NCI-H524 (cell line): ENCODE measurements at places on chromosomes 6 and 20.

GRCh38 chr6:38750968-38751615 is 36.0 kb downstream of the DNAH8 start:
- no peak for DNase-seq

- DNase-seq = no peak
Measured at GRCh38 chr6:128694303-128695009, 174.1 kb upstream of the PTPRK start.

DNA sequence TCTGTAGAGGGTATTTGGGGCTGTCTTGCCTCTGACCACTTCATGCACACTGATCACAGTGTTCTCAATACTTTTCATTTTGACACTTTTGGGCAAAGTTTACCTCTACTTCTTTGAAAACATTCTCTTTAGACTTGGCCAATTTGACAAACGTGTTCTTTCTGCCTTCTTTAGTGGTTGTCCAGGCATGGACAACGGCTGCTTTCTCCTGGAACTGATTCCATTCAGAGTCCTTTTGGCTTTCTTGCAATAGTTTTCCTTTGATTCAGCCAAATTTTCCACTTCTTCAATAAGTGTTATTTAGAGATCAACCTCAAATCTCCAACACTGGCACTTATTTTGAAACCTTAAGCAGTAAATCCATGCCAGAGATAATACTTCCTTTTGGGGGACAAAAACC is 6.7 kb upstream of the CST9 start:
- DNase-seq = no peak

DNA sequence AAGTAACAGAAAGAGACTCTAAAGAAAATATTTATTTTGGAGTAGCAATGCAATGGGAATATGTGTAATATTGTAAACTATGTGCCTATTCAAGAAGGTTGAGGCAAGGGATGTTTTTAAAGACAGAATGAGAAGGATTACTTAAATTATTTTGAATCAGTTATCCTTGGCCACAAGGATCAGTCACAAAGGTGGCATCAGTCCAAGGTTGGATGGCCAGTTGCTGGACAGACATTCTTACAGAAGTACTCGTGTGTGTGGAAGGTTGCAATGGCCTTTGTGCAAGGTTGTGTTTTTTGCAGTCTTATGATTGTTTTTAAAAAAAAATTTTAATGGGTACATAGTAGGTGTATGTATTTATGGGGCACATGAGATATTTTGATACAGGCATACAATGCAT is 2.0 kb downstream of the QRSL1 start:
- DNase-seq = no peak

- no peak for DNase-seq
Measured at GRCh38 chr6:121399966-121400365, 35.5 kb upstream of the GJA1 start.

- no peak for DNase-seq
Measured at GRCh38 chr6:98909236-98909635, 38.5 kb downstream of the FBXL4 start.

DNA sequence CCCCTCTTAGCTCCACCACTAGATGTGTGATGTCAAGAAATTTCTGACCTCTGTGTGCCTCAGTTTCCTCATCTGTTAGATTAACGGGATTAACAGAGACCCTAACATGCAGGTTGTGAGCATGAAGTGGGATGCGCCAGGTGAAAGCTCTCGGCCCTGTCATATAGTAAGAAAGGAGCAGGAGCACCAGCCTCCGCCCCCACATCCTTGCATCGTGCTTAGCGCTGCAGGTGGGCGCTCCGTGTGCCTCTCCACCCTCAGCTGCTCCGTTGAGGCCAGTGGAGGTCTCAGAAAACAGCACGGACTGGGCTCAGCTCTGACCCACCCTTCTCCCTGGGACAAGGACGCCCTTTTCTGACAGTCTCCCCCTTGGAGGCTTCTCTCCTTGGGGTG is 63.4 kb downstream of the TCP11 start:
- DNase-seq = no peak

GRCh38 chr6:128239146-128239545 is 281.3 kb downstream of the PTPRK start:
- no peak for DNase-seq

DNA sequence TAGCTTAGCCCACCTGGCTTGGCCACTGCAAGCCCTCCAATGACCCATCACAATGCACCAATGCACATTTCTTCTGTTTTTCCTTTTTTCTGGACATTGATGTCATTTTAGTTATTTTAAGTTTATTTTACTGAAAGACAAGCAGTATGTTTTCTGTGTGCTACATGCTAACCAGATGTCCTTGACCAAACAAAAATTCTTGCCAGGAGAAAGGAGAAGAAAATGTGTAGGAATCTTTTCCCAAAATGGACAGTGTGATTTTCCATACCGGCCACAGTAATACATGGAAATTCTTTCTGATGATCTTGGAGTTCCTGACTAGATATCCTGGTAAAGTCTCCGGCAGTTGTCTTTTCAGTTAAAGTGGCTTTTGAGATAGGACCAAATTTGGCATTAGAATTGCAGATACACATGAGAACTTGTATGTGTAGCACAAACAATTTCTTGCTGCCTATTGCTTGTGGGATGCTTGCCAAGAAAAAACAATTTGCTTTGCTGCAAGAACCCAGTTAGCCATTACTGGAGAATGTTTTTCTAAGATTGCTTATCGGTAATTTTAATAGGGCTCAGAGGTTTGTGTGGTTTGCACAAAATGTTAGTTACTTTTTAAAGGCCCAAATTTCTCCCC is 696.5 kb upstream of the CITED2 start:
- no peak for DNase-seq

DNA sequence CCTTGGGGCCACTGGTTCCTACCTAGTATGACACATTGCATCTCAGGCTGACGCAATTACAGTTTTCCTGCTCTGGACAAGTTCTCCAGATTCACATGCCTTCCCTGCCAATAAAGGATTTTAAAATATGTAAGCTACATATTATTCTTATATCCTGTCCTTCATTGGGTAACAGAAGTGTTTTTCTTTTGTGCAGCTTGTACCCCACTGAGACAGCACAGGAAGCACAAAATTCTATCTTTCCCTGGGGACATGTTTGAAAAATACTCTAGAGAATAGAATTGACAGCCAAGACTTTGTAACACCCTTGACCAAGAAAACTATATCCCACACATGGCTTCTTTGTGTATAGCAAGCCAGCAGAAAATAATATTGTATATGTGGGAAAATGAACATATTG is 456.8 kb downstream of the MAFB start:
- DNase-seq = no peak

- DNase-seq = no peak
Measured at GRCh38 chr20:6502999-6503398, 264.5 kb upstream of the BMP2 start.

DNA sequence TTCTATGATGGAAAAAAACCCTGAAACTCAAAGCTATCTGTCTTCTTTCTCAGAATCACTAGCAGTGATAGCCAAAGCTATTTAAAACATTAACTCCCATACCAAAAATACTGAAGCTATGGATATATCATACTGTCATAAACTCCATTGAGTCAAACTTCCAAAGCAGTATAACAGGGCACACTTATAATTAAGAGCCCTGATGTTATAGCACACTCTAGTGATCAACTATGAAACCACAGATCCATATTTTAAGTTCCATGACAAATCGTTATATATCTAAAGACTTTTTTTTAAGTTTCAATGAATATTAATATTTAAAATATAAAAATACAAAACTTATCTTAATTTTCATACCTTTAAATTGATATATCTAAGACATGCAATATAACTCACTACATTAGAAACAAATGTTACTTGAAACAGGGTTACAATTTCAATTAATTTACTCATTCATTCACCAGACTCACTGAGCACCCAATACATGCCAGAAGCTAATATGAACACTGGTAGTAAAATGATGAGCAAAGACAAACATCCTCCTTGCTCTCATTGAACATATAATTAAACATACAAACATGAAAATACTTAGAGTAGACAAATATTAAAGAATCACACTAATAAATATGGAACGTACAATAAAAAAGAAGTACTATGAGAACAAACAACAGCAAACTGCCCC is 69.3 kb downstream of the IBTK start:
- DNase-seq = peak; percentile 30

- no peak for DNase-seq
Measured at GRCh38 chr20:24880356-24880755, 68.7 kb upstream of the CST7 start.

GRCh38 chr6:7391151-7391550 is 1.5 kb downstream of the RIOK1 start:
- DNase-seq = no peak

DNA sequence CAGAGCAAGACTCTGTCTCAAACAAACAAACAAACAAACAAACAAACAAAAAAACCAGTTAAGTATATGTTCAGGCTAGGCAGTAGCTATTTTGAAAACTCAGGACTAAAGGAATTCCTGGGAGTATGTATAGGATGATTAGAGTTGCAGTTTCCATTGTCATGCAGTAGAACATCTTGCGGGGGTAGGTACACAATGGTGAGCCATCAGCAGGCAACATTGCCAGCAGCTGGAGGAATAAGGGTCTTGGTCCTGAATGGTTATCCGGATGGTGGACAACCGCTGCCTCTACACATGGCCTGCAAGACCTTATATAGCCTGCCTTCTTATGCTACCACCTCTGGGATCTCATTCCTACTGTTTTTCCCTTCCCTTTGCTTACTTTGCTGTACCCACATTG is 297.5 kb downstream of the SOX4 start:
- no peak for DNase-seq

DNA sequence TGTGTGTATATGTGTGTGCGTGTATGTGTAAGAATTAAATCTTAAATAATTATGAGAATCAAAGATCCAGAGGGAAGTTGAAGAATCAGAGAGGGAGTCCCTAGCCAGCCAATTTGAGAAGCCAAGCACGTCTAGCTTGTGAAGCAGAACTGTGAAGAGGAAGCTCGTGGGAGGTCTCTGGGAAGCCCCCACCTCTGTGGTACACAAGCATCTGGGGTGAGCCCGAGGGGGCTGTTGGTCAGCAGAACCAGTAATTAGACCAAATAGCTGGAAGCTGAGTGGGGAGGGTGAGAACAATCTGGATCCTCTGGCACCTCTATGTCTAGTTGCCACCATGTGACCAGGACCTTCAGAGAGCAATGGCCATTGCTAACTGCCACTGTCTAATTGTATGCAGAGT is 310.0 kb upstream of the PRND start:
- no peak for DNase-seq

DNA sequence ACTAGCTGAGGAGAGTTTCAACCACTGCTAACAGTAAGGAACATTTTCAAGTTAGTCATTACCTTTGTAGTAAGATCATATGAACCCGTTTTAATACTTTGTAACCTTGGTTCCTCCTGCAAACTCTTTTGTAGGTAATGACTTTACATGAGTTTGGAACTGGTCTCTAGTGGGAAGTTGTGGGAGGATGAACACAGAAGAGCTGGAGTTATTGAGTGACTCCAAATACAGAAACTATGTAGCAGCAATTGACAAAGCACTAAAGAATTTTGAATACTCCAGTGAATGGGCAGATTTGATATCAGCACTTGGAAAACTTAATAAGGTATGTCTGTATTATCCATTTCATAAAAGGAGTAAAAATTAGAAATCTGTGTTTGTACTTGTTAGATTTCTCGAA is 29.3 kb downstream of the DOP1A start:
- DNase-seq = no peak

- peak; percentile 9 for DNase-seq
Measured at GRCh38 chr6:73340048-73340447, 14.0 kb downstream of the DPPA5 start.

DNA sequence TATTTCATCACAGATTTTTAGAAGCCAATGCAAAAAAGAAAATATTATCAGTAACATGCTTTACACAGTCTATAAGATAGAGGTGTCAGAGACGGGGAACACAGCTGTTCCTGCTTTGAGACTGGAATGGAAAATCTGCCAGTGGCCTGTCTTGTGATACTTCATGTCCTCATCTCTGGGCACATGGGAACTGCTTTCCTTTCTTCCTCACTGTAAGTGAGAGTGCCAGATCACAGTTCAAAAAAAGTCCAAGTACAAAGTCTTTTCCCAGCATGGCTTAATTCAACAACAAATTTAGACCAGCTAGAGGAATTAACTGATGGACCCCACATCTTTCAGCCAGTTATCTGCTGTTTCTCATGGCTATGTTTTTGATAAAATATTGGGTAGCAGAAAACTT is 490.4 kb downstream of the CDKAL1 start:
- no peak for DNase-seq

DNA sequence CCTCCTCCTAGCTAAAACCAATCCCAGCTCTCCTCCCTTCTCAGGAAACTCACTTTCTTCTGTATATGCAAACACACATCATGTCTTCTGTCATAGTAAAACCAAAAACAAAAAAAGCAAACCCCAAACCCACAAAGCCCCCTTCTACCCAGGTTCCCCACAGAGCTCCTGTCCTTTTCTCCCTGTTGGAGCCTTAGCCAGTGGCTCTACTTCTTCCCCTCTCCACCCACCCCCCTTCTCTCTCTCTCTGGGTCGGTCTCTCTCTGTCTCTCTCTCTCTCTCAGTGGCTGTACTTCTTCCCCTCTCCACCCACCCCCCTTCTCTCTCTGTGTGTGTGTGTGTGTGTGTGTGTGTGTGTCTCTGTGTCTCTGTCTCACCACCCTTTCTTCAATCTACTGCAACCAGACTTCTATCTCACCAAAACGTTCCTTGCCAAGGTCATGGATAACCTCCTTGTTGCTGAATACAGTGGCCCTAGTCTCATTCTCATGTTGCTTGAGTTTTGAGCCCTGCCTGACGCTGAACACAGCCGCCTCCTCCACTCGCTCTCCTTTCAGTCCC is 8.7 kb upstream of the OSER1 start:
- DNase-seq = no peak

- DNase-seq = peak; percentile 52
Measured at GRCh38 chr6:26215585-26216358, 128.5 kb downstream of the HFE start.

DNA sequence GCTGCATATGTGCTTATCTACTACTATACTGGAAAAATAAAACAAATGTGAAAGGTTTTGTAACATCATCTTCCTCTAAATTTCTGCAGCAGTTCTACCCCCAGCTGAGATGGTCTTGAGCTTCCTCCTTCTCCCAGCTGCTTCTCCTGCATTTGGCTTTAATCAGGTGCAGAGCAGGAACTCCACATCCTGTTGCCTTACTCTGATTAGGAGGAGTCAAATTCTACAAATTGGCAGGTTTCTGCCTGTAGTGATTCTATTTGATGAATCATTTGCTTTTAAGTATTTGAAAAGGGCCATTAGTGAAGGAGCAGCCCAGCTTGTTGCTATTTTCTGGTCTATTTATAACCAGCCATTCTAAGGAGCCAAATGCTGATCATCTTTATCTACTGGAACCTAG is 224.5 kb downstream of the GMDS start:
- DNase-seq = peak; percentile 9

- peak; percentile 71 for DNase-seq
Measured at GRCh38 chr6:13327691-13328075, 654 bp downstream of the TBC1D7 start.

DNA sequence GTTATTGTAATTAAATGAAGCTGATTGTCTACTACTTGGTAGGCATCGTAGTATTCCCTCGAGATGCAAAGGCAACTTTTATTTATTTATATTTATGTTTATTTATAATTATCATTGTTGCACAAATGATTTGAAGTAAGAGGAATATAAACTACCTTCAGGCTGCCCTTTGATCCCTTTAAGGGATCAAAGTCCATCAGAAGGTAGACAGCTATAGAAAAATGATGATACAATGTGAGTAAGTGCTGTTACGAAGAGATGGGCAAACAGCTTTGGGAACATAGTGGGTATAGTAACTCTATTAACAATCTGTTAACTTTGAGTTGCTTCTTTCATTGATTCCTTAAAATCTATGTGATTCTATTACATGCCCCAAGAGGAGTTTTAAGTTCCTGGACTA is 512.8 kb upstream of the CITED2 start:
- DNase-seq = no peak

- no peak for DNase-seq
Measured at GRCh38 chr20:61977419-61977786, 88.3 kb downstream of the TAF4 start.
